ENCODE measurements at places on chromosomes 5 and 9.

GRCh38 chr5:59519338-59519737 lies 374.2 kb downstream of the PDE4D start:
- no peak for DNase-seq

- DNase-seq: no peak
These were observed 305.2 kb upstream of the DAB2 start for GRCh38 chr5:39730006-39730405.

- no peak for DNase-seq
These were observed 114.0 kb downstream of the CARTPT start for GRCh38 chr5:71832812-71833715.

- no peak for DNase-seq
These were observed 118.8 kb upstream of the PHYKPL start for GRCh38 chr5:178351221-178352034.

- DNase-seq: no peak
These were observed 126.4 kb upstream of the CCNG1 start for GRCh38 chr5:163310997-163311396.

DNA sequence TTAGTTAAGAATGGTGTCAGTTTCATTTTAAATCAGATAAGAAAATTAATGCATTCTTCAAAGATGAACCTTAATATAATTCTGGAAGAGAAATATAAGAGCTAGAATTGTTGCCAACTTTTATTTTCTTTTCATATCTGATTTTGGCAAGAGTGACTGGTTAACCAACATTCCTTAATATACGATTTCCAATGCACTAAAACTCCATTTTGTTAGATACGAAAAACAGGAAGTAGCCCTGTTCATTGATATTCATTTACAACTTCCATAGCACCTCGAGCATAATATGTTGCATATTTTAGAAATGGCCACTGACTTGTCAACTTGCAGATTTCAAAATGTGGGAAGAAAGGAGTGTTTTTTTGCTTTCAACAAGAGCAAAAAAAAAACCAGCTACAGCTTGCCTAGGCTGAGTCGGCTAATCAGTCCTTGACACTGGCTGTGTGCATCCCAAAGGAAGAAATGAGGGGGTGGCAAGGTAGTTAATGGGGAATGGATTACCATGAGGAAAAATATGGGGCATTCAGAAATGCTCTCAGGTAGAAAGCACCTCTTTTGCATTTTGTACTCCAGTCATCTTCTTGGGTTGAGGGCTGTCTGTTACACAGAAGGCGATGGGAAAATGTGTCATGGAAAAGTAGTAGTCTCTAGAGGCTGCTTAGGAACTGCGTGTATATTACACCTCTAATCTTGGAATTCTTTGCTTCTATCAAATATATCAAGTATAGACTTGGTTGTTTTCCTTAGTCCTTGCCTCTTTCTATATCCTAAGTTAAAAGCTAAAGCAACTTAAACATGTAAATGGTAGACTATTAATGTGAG lies 3.9 kb downstream of the MAP3K1 start:
- DNase-seq: no peak

- no peak for DNase-seq
These were observed 17.7 kb downstream of the FCN2 start for GRCh38 chr9:134898319-134898718.

DNA sequence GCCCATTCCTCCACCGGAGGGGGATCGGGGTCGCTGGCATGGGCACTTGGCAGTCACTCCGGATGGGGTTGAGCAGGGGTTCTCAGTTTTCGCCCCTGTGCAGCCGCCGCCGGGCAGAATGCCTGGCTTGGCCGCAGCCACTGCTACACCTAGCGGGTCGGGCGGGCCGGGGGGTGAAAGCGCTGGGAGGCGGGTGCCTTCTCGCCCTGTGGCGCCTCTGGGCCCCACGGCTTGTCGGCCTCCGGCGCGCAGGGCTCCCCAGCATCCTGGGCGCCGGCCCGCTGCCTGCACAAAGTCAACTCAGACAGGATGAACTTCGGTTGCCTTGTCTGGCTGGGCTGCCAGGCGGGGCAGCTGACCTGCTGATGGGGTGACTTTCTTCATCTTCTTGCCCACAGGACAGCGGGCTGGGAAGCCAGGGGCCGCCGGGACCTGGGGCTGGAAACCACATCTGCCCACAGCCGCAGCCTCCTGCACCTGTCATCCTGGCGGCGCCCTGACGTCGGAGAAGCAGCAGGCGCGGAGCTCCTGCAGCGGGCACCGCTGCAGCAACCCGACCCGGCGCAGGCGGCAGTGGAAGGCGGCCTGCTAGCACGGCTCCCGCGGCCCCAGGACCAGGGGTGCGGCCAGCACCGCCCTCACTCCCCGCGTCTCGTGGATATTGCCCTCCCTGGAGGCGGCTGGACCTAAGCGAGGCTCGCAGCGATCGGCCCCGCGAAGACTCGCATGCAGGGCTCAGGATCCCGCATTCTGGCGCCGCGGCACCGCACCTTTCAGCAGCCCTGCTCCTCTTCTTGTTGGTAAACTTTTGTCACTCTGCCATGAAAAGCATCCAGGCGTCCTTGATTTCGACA lies 1.3 kb upstream of the ANKRD18A start:
- no peak for DNase-seq

- peak; percentile 29 for DNase-seq
These were observed 940.7 kb downstream of the CDH18 start for GRCh38 chr5:19047277-19047676.

DNA sequence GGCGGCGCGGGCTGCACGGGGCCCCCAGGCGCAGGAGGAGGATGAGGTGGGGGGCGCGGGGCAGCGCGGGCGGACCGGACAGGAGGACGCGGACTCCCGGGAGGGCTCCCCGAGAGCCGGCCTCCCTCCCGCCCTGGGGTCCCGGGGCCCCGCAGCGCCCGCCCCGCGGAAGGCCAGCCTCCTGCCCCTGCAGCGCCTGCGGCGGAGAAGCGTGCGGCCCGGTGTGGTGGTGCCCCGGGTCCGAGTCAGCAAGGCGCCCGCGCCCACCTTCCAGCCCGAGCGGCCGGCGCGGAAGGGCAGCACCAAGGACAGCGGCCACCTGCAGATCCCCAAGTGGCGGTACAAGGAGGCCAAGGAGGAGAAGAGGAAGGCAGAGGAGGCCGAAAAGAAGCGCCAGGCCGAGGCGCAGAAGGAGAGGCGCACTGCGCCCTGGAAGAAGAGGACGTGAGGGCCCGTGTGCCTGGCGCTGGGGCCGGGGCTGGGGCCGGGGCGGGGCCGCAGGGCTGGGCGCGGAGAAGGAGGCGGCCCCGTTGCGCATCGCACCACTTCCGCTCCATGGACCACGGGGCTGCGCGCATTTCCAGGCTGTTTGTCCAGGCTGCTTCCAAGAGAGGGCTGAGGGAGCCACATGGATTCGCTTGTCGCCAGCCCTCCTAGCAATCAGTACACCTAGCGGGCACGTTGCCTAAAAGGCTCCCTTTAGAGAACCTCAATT lies 86.0 kb downstream of the ANKRD33B start:
- DNase-seq: no peak

- no peak for DNase-seq
These were observed 11.5 kb downstream of the GPR150 start for GRCh38 chr5:95631255-95631958.

DNA sequence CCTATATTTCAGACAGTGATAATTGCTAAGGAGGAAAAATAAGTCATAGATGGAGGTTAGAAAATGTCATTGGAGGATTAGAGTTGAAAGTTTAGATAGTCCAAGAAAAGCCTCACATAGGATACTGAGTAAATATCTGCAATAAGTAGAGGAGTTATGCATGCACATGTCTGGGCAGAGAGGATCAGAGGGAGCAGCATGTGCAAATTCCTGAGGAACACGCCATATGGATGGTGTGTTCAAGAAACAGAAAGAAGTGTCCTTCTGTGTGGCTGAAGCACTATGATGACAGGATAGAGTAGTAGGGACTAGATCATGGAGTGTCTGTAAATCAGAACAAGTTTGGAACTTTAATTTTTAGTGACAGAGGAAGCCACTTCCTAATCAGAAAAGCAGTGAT lies 52.2 kb downstream of the SGCD start:
- DNase-seq: no peak

GRCh38 chr5:143887903-143888665 lies 76.1 kb downstream of the HMHB1 start:
- DNase-seq: no peak

GRCh38 chr5:95863383-95863757 lies 40.8 kb upstream of the GLRX start:
- DNase-seq: no peak

- peak; percentile 52 for DNase-seq
These were observed 140.1 kb upstream of the FBXL17 start for GRCh38 chr5:108521841-108522506.

DNA sequence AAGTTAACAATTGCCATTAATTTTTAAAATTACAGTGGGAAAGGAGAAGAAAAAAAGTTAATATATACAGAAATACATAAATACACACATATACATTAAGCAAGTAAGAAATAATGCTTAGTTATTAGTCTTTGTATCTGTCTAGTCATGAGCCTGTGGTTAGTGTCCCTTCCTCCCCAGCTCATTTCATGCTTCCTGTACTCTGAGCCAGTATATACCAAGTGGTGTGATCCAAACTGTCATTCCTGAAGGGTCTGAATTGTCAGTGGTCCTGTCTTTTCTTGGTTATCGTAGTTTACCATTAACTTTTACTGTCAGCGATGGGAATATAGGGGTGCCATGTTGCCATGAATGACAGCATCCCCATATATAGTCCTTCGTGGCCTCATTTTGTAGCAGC lies 24.2 kb upstream of the STOM start:
- no peak for DNase-seq

DNA sequence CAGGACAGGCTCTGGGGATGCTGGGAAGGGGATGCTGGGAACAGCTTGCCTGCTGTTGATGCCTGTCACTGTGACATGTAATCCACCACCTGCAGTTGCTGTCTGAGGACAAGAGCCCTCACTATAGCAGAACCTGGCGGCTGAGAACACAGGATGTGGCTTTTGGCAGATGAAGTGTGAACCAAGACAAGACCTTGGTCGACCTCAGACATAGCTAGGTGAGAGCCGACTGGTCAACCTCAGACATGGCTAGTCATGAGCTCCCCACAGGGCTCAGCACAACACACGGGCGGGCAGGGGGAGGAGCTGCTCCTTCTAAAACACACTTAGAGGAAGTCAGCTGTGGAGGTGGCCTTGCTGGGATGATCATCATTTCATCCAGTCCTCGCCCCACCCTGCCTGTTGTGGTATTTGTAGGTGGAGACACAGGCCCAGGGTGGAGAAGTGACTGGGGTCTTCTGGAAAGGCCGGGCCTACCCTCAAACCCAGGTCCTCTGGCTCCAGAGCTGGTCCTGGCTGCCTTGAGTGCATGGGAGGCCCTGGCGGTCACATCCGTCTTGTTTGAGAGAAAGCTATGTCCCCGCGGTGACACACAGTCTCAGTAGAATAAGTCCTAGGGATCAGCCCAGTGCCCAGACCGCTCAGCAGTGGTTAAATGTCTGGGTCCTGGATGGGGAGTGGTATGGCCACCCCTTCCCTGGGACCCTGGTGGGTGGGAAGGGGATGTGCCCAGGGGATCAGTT lies 6.1 kb downstream of the SUSD3 start:
- DNase-seq: no peak

DNA sequence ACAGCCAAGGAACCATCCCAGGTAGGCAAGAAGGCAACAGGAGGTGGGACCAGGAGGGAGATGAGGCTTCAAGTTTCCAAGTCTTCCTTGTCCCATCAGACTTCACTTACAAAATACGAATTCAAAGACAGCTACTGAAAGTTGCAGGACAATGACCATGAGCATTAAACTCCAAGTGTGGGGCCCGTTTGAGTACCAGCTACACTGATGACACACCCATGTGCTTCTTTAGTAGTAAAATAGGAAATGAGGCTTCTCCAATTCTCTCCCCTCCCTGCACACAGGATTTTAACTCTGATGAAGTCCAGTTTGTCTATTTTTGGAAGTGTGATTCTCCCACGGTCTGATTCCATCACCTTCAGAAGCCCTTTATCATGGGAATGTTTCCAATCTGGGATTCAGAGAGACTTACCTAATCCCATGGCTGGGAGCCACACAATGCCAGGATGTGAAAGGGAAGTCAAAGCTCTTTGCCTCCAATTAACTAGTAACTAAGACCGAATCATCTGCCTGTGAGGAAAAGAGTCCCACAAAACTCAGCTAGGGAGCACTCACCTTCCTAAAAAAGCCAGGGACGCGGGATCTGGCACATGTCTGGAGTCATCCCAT lies 222.8 kb upstream of the MSX2 start:
- no peak for DNase-seq

DNA sequence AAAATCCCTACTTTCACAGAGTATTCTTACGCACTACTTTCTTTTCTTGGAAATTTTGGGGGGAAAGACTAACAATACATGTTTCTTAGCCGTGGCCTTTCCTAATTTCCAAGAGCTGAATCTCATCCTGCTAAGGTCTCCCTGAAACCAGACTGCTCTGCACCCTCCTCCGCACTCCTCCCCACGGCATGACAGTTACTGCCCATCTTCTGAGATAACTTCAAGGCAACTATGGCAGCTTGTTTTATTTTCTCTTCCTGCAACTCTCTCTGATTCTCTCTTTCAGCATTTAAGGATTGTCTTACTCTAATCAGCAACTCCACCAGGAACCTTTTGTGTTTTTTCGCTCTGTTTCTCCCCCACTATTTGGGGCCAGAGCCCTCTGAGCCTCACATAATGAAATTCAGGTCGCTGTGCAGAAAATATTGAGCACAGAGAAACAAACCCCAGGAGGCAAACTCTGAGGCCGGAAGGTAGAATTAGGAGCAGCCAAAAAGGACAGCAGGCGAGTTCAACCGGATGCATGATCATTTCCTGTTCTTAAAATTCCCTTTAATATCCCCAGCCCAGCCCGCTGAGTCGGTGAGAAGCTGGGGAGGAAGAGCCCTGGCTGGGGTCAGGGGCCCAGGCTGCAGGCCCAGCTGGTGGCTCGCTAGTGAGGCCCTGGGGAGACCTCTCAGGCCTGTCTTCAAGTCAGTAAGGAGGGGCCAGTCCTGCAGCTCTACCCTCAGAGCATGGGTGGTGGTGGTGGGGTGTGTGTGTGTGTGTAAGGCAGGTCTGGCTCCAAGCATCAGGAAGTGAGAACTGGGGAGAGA lies 213.6 kb upstream of the S1PR3 start:
- DNase-seq: no peak

- no peak for DNase-seq
These were observed 27.6 kb downstream of the LEAP2 start for GRCh38 chr5:132901036-132901435.

GRCh38 chr9:90969021-90969675 lies 167.5 kb downstream of the SYK start:
- DNase-seq: no peak

DNA sequence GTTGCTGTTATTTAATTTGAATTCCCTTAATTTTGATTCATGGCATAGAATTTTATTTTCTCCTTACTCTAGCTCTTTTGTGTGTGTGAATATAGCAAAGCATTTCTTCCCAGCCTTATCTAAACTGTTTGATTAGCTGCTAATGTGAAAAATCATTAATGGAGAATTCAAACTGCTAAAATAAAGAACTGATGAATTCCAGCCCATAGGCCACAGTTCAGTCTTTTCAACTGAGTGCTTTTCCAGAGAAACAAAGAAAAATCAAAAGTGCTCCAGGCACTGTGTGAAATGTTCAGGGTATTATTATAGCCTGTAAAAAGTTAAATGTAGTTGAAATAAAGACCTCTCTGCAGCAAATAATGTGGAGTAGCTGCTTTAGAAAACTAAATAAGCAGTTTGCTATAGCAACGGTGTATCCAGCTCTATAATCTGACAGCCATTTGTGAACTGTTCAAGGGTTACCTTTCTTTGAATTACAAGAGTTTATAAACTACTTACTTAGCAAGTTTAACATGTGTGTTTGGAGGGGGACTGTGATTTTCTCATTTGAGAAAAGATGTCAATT lies 123.8 kb downstream of the GIN1 start:
- no peak for DNase-seq
